Activated CD8-positive, alpha-beta memory T cell treated with anti-CD3 and anti-CD28 coated beads, Interleukin-2, amount 10 ng/mL, durations not matched to agents 7 days and 5 days (primary cell): ENCODE measurements at places on chromosomes 6 and 20. TPM values are rescaled to one million over a fixed set of nuclear protein-coding genes. Genes with fewer than 3 reads are reported as not detected.

DNA sequence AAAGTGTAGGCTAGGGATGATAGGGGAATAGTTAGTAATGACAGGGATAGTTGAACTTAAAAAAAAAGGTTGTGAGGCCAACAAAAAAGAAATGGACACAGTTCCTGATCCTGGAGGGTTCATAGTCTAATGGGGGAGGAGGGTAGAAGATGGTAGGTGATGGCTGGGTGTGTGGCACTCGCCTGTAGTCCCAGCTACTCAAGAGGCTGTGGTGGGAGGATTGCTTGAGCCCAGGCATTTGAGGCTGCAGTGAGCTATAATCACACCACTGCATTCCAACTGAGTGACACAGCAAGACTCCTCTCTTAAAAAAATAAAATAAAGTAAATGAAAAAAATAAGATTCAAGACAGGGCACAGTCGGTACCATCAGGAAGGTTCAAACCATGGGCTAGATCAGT, 2.4 kb upstream of the MICB start:
- peaks cover 60% of the 10 kb centered on the region for H3K4me1 ChIP-seq
- DNase-seq, result no peak

GRCh38 chr6:22809370-22809769, 240.0 kb downstream of the HDGFL1 start:
- H3K27me3 ChIP-seq, result no peaks in the 10 kb centered on the region
- no peak overlapping the region for H3K4me3 ChIP-seq
- DNase-seq, result no peak
- no peaks in the 10 kb centered on the region for H3K36me3 ChIP-seq
- no peak overlapping the region for H3K27ac ChIP-seq
- H3K4me1 ChIP-seq, result no peaks in the 10 kb centered on the region

DNA sequence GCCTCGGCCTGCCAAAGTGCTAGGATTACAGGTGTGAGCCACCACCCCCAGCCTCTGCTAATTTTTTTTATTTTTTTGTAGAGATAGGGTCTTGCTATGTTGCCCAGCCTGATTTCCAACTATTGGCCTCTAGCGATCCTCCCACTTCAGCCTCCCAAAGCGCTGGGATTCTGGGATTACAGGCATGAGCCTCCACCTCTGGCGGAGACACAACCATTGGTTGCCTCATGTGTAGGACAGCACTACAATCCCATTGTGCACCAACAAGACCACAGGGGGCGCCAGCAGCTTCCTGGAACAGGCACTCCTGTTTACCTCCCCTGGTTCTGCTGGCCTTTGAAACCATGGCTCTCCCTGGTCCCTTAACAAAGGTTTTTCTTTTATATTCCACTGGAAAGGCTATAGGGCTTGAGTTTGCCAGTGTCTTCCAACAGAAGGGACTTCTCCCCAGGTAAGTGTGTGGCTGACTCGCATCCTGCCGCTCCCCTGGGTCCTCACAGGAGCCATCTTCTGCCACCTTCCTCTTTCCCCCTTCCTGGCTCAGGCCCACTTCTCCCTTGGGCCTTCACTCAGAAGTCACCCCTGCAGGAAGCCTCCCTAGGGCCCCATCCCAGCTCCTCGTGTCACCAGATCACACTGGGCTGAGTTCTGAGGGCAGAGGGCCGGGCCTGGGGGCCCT, 39.2 kb upstream of the TLDC2 start:
- DNase-seq, result peak; percentile 81
- H3K4me1 ChIP-seq, result peaks cover 29% of the 10 kb centered on the region
- peak overlapping the region; percentile 78 for H3K27ac ChIP-seq
- H3K36me3 ChIP-seq, result no peaks in the 10 kb centered on the region
- H3K27me3 ChIP-seq, result no peaks in the 10 kb centered on the region

DNA sequence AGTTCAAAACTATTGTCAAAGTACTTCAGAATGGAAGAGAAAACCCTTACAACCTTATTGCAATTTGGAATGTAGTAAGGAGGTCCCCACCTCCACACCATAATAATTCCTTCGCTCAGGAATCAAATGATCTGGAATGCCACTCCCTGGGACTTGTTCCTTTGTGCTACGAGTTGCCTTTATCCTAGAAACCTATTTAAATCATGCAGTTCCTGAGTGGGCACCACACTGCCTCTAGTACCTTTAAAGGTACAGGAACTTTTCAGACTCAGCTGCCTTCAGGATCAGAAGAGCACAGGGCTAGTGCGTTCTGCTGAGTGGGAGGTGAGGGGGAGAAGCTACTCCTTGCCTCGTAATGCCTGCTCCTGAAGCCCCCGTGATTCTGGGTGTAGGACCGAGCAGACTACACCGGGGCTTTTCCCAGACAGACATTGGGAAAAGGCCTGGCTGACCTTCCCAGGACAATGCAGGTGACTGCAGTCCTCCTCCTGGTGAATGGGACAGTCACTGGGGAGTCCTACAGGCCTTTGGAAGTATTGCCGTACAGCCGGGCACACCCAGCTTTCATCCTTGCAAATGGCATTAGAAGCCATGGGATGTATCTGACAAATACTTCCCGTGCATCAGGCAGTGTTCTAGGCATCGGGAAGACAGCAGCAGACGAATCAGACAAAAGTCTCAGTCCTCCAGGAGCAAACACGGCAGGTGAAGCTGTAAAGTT, 11.8 kb upstream of the TUBB2B start:
- H3K27me3 ChIP-seq, result peaks cover 64% of the 10 kb centered on the region
- H3K4me3 ChIP-seq, result no peak overlapping the region
- DNase-seq, result no peak

DNA sequence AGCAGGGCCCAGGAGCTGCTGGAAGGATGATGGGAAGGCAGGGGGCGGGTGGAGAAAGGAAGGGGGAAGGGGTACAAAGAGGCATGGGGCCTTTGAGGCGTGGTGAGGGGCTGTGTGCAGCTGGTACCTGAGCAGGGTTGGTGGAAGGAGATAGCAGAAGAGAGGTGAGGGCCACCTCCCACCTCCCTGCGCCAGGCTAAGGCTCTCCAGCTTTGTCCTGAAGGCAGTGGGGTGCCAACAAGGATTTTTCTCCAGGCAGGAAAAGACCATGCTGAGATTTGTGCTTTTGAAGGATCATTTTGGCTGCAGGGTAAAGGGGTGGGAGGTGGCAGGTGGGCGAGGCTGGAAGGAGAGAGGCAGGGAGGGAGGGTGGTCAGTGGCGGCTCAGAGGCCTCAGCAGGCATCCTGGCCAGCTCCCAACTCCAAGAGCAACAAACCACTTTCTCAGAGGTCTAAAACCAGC, 40.8 kb downstream of the NOL4L start:
- no peaks in the 10 kb centered on the region for H3K27me3 ChIP-seq
- H3K4me3 ChIP-seq, result no peak overlapping the region
- DNase-seq, result no peak
- peaks cover 39% of the 10 kb centered on the region for H3K4me1 ChIP-seq
- H3K36me3 ChIP-seq, result peaks cover 1% of the 10 kb centered on the region

- DNase-seq, result no peak
- peaks cover 4% of the 10 kb centered on the region for H3K27me3 ChIP-seq
- no peaks in the 10 kb centered on the region for H3K4me1 ChIP-seq
- no peaks in the 10 kb centered on the region for H3K36me3 ChIP-seq
- H3K4me3 ChIP-seq, result no peak overlapping the region
Observed at GRCh38 chr6:10453596-10453995, 38.7 kb upstream of the TFAP2A start.

GRCh38 chr6:4731996-4732395, 44.2 kb upstream of the CDYL start:
- H3K36me3 ChIP-seq, result no peaks in the 10 kb centered on the region
- peaks cover 13% of the 10 kb centered on the region for H3K4me1 ChIP-seq
- H3K27ac ChIP-seq, result no peak overlapping the region
- H3K4me3 ChIP-seq, result no peak overlapping the region
- no peak for DNase-seq

DNA sequence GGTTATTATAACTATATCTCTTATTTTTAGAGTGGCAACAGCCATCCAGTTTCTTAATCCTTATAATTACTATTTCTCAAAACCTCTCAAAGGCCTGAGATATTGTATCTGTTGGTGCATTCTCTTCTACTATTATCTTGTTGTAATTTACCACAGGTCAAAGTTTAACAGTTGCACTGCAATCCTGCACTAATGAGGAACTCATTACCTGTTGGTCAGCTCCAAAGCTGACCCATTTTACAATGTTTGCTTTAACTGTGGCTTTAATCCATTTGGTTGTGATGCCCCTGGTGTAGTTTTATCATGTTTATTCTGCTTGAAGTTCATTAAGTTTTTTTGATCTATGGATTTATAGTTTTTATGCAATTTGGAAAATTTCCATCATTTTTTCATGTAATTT, 6.3 kb upstream of the ADGB start:
- no peak overlapping the region for H3K27ac ChIP-seq
- H3K4me1 ChIP-seq, result no peaks in the 10 kb centered on the region
- H3K36me3 ChIP-seq, result no peaks in the 10 kb centered on the region
- no peak overlapping the region for H3K4me3 ChIP-seq

GRCh38 chr6:49416195-49416594, 46.9 kb downstream of the MMUT start:
- H3K36me3 ChIP-seq, result no peaks in the 10 kb centered on the region
- no peak overlapping the region for H3K4me3 ChIP-seq
- DNase-seq, result no peak
- H3K27me3 ChIP-seq, result peaks cover 10% of the 10 kb centered on the region

DNA sequence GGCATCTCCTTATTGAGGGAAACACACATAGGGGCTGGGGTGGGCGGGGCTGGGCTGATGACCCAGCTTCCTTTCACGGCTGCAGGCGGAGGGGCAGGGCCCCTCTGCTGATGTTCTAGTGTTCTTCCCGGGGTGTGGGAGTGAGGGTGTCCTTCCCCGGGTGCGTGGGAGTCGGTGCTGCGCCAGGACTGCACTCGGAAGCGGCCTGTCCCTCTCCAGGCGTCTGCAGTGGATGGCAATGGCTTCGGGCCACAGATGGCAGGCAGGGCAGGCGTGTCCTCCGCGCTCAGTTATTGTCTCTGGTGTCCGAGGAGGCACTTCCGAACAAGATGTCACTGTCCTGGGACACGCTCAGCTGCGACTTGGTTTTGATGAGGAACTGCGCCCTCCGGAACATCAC, 19.2 kb downstream of the KCNG1 start:
- H3K27me3 ChIP-seq, result peaks cover 16% of the 10 kb centered on the region
- H3K27ac ChIP-seq, result no peak overlapping the region
- H3K4me1 ChIP-seq, result no peaks in the 10 kb centered on the region
- DNase-seq, result no peak

DNA sequence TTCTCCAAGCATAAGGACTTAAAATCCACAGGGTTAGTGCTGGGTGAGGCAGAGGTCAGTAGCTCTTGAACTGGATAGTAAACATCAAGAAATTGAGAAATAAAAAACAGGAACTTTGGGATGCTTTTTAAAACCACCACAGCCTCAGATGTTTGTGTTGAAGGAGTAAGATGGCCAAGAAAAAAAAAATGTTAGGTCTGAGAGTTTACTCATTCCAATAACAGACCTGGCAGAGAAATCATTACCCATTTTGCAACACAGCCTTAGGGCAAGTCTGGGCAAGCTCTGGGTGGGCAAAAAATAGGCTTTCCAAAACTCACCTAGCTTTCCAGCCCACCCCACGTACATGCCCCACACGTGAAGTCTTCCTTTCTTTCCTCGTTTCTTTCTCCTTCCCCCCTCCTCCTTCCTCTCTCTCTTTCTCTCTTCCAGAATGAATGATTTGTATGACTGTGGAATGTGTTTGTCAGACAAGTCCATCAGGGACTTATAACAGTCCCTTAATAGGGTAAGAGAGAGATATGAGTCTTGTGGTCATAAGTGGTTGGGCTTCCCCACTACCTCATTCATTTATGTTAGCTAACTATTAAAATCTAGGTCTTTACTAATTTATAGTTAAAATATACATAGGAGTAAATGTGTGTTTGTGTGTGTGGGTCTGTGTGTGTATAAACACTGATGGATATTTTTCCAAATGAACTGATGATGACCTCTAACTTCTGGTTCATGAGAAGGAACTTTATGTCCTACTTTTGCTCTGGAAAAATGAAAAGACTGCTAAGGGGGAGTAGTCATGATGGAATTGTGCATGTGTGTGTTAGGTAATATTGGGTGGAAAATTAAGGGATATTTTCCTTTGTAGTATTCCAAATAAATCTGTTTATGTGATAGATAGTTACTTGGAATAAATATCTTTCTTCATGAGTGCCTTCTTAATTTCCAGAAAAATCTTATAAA, 18.0 kb upstream of the DSE start:
- no peak overlapping the region for H3K4me3 ChIP-seq
- peaks cover 4% of the 10 kb centered on the region for H3K4me1 ChIP-seq
- no peak for DNase-seq
- no peak overlapping the region for H3K27ac ChIP-seq

MYBL2 gene
- total RNA-seq, result 118 TPM

IP6K3 gene
- total RNA-seq, result not detected

GLP1R gene
- total RNA-seq, result not detected

ALDH8A1 gene
- total RNA-seq, result 0.84 TPM

SLC4A11 gene
- total RNA-seq, result 5.4 TPM

ESF1 gene
- total RNA-seq, result 17.3 TPM
